ENCODE measurements at places on chromosomes 6 and 20.

- DNase-seq, result no peak
These were observed 66.3 kb downstream of the SLX4IP start for GRCh38 chr20:10501402-10501801.

GRCh38 chr6:43274127-43274915 lies 23.7 kb upstream of the SLC22A7 start:
- DNase-seq, result no peak

DNA sequence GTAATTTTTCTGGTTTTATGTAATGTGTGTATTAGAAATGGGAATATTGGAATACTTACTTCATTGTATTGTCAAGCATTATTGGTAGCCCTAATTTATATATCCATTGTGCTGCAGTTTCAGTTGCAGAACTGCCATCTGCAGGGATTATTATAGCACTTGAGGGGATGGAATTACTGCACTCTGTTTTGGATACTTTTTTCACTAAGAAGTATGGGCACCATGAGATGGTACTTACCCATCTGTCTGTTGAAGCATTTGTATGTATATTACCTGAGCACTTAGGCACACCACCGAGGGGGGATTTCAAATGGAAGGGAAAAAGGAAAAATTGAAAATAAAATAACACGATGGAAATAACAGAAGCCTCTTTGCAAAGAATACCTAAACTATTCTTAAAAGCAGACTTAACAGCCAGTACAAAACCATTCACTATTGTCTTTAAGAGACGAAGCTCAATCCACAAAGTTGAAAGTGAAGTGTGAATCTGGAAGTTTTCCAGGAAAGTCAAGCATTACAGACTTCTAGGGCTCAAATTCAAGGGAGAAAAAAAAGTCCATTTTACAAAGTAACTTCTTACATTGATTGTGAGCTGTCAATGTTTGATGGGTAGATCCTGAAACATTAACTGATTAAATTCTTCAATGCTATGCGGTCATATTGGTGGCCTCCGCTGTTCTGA lies 318.7 kb downstream of the SOX4 start:
- DNase-seq, result no peak

GRCh38 chr6:15243910-15244619 lies 1.8 kb upstream of the JARID2 start:
- DNase-seq, result no peak

GRCh38 chr6:24394780-24395437 lies 7.8 kb upstream of the MRS2 start:
- no peak for DNase-seq

Data from stimulated activated CD4-positive, alpha-beta T cell treated with anti-CD3 and anti-CD28 coated beads, Interleukin-1b, Interleukin-23, amount 100 ng/mL, for 4 hours (primary cell).